ENCODE measurements at places on chromosomes 1 and 21.

DNA sequence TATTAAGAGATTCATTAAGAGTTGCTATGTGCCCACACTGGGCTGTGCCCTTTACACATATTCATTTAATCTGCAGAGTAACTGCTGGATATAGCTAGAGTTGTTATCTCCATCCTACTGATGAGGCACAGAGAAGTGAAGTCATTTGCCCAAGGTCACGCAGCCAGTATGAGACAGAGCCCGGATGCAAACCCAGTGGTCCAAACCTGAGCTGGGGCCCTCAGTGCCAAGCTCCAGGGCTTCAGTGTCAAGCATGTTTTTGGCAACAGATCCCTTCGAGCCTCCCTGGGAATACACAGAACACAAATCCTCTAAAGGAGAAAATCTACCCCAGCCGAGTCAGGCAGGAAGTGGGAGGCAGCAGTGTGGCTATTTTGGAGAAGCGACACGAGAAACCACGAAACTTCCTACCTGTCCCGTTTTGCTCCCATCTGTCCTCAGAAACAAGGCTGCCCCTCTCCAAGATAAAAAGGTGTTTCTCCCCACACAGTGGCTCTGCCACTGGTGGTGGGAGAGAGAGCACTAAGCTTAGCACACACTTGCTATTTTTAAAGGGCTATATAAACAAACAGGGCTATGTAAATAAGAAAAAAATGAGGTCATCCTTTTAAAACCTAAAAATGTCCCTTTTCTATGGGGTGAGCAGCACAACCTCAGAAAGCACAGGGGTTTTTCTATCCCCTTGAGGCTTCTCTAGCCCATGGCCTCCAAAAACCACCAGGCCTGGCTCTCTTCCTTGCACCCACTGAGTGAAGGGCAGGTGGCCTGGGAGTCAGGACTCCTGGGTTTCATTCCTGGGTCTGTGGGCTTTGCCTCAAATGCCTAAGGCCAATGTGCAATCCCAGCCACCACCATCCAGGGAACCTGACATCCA is 138.6 kb upstream of the EDN2 start:
- DNase-seq = no peak

- peak; percentile 84 for DNase-seq
Observed at GRCh38 chr1:151047591-151047924, at the start of gene C1orf56. Gene C1orf56, plus strand, starts transcription at chr1:151047751. Its CDS starts 97 bp downstream, at chr1:151047848.

DNA sequence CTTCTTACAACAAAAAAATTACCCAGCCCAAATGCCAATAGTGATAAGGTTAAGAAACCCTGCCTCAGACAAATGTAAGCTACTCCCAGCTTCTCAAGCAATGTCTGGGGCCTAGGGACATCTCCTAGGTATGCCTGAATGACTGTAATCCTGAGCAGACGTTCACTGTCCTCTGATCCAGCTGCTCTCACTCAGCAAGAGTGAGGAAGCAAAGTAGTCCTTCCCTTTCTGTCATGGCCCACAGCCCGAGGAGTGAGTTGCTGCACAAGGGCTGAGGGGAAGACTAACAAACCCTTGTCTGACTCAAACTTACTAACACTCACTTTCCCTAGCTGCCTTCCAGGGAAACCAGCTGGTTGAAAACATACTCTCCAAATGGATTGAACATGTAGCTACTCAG is 124.9 kb upstream of the TNFSF4 start:
- no peak for DNase-seq

- DNase-seq = no peak
Observed at GRCh38 chr1:221148660-221149059, 269.4 kb downstream of the HLX start.

DNA sequence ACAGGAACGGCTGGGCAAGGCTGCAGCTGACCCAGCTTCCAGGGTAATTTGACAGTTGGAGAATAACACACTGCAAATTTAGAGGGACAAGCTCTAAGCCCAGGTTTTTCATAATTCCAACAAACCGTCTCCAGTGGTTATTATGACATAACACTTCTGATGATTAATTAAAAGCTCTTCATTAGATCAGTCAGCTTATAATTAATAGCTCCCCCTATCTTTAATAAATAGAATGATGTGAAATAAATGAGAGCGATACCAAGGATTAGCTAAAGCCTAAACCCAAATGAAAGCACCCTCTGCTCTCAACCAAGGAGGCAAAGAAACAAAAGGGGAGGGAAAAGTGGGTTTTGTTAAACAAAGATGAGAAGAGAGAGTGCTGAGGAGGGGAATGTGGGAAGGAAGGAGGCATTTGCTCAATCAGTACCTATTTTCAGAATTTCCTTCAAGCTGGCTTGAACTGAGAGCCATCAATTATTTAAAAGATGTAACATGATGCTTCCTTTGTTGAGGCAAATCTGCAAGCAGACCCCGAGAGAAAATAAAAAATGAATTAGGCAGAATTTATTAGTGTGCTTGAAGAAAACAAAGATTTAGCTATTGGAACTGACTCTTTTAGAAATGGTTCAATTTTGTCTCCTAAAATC is 221.8 kb upstream of the ESRRG start:
- no peak for DNase-seq

- no peak for DNase-seq
Observed at GRCh38 chr1:208185801-208186231, 58.4 kb downstream of the PLXNA2 start.

- DNase-seq = no peak
Observed at GRCh38 chr1:87513255-87513654, 184.6 kb downstream of the LMO4 start.

DNA sequence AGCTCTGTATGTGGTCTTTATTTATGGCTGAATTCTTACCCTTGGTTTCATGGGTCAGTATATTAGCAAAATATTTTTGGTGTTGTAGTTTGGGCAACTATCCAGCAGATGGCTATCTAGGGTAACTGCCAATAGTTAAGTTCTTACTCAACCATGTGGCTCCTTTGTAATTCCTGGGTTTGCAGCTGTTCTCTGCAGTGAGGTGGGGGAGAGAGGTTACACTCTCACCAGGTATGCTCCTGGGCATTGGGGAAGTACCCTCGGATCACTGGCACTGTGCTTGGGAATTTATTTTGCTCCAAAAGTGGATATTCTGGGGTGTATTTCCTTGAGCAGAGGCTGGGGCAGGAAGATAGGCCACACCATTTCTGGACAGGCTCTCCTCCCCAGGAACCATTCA is 436.7 kb upstream of the TMPRSS15 start:
- no peak for DNase-seq

GRCh38 chr1:226804907-226805759 is 65.3 kb upstream of the PSEN2 start:
- no peak for DNase-seq

DNA sequence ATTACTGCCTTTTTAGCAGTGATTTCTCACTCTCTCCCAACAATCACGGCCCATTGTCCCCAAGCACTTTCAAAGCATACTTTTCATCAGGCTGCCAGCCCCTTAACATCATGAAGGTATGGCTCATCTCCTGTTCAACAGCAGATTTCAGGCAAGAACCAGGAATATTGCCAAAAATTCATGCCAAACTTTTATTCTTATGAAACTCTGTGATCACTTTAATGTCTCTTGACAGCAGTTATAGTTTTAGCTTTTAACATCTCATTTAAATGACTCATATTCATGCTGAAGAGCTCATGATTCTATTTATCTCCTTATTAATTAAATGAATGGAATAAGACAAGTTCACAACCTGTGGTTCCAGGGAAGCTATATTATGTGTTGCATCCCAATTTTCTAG is 235.1 kb downstream of the GRIK1 start:
- no peak for DNase-seq

- DNase-seq = no peak
Observed at GRCh38 chr21:32233722-32234301, 45.0 kb downstream of the MIS18A start.

DNA sequence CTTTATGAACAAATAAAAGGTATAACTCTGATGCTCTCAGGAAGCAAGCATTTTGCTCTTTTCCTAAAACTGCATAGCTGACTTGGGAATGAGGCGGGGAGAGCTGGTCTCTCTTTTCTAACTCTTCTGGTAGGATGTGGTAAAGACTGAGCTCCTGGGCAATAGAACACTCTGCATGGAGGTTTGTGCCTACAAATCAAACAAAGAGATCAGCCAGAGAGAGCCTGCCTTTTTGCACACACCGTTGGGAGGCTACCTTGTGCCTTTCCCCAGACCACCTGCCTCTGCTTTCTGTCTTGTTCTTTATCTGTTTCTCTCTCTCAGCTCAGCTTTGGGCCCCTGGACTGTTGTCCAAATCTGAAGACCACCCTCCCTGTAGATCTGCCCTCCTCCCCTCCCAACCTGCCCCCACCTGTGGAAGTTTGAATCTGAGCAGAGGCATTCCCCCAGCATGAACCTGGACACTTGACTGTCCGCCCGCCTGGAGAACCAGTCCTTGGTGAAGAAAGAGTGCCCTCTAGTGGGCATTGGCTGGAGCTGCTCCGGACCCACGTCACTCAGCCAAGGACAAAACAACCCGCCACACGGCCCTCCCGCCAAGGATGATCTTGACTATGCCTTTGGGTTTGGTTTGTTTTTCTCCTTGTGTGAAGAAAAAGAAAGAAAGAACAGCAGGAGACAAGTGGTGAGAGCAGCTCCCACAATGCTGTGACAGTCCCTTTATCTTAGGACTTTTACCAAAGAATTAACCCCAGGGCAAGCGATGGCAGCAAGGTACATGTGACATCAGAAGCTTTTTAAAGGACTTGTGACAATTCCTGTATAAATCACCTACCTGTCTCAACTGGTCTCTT is 228.2 kb downstream of the PBX1 start:
- DNase-seq = peak; percentile 90

DNA sequence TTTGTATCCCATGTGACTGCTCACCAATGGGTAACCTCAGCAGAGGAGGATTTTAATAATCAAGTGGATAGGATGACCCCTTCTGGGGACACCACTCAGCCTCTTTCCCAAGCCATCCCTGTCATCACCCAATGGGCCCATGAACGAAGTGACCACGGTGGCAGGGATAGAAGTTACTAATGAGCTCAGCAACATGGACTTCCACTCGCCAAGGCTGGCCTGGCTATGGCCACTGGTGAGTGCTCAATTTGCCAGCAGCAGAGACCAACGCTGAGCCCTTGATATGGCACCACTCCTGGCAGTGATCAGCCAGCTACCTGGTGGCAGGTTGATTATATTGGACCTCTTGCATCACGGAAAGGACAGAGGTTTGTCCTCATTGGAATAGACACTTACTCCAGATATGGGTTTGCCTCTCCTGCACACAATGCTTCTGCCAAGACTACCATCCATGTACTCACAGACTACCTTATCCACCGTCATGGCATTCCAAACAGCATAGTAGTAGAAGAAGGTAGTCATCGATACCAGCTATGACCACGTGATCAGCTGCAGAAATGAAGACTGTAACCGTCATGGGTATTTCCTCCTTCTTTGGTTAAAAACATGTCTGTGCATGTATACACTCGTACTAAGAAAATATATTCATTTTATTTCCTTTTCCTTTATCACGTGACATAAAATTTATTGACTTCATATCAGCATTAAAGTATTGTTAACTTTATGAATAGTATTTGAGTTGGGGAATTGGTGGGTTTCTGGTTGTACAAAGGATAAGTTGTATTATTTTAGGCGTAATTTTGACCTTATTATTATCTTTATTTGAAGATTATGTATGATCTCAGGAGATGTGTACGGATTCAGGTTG is 562.6 kb downstream of the PTPRU start:
- no peak for DNase-seq

- DNase-seq = no peak
Observed at GRCh38 chr1:7609311-7609994, 161.6 kb upstream of the VAMP3 start.

- no peak for DNase-seq
Observed at GRCh38 chr1:39407896-39408640, 83.4 kb upstream of the BMP8A start.

- no peak for DNase-seq
Observed at GRCh38 chr1:229585338-229585737, 26.8 kb upstream of the ABCB10 start.

- no peak for DNase-seq
Observed at GRCh38 chr1:228835911-228836310, 100.6 kb downstream of the RHOU start.

- DNase-seq = no peak
Observed at GRCh38 chr1:223143537-223144248, 645 bp upstream of the TLR5 start.

DNA sequence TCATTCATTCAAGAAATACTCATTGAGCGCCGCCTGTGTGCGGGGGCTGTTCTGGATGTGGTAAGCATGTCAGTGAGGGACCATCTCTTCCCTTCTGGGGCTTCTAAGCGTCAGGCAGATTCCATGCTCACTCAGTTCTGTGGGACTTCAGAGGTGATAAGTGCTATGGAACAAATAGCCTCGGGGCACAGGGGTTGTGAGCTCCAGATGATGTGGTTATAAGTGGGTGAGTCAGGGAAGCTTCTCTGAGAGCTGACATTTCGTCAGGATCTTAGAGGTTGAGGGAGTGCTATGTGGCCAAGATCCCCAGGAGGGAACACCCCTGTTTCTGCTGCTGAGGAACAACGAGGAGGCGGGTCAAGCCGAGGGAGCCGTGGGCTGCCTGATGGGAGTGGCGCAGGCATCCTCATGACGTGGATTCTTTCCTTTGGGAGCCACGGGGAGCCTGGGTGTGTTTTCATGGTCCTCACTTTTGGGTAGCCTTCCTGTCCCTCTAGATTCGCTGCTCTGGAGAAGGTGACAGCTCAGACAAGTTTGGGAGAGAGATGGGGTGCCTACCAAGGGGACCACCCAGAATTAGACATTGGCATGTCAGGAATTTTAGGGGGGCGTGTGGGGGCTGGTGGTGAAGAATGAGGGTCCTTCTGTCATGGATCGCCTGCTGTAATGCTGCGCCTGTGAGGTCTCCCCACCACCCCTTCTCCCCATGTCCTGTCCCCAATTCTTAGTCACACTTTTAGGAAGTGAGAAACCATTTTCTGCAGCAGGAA is 38.5 kb downstream of the HUNK start:
- no peak for DNase-seq

- no peak for DNase-seq
Observed at GRCh38 chr1:207152792-207153468, 48.9 kb downstream of the C4BPA start.

DNA sequence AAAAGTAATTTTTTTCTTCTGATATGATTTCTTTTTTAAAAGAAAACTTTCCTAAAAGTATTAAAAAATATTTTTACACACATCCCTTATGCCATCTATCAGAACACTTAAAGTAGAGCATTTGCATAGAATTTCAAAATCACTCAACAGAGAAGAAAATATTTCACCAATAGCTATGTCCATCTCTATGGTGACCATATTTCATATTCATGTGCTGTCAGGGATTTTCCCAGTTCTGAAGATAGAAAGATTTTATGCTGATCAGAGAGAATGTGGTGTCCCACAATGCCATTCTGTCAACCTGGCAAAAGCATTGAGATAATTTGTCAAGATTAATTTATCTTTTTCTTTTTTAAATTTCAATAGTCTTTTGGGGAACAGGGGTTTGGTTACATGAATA is 87.0 kb downstream of the C4BPA start:
- no peak for DNase-seq

Data from dorsolateral prefrontal cortex (tissue), 122 donors.